ENCODE measurements at places on chromosomes 3 and 15.

GRCh38 chr3:79521221-79521848 is 246.5 kb downstream of the ROBO1 start:
- DNase-seq = peak; percentile 9

DNA sequence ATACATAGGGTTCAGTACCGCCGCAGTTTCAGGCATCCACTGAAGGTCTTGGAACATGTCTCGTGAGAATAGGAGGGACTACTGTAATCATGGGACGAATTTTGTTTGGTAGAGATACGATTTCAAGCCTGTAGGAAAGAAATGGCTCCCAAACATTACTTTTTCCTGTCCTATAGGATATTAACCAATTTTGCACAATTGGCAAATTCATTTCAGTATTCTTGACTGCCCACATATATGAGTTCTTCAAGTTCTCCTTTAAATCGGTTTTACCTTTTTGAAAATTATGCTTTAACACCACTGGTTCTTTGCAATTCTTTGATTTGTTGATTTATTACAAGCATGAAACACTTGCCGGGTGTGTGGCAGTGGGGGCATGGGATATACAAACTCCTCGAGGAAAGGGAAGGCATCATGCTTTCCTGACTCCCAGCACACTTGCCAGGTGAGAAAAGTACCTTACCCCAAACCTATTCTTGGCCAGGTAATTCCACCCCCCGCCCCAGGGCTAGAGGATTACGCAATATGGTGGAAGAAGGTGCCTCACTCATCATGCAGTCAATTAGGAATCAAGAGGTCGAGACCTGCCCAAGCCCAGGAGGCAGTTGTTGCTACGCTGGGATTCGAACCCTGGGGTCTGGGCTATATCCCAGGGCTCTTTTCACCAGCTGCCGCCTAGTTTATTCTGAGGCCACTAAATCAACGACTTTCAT is 584 bp upstream of the LARS2 start:
- DNase-seq = no peak

DNA sequence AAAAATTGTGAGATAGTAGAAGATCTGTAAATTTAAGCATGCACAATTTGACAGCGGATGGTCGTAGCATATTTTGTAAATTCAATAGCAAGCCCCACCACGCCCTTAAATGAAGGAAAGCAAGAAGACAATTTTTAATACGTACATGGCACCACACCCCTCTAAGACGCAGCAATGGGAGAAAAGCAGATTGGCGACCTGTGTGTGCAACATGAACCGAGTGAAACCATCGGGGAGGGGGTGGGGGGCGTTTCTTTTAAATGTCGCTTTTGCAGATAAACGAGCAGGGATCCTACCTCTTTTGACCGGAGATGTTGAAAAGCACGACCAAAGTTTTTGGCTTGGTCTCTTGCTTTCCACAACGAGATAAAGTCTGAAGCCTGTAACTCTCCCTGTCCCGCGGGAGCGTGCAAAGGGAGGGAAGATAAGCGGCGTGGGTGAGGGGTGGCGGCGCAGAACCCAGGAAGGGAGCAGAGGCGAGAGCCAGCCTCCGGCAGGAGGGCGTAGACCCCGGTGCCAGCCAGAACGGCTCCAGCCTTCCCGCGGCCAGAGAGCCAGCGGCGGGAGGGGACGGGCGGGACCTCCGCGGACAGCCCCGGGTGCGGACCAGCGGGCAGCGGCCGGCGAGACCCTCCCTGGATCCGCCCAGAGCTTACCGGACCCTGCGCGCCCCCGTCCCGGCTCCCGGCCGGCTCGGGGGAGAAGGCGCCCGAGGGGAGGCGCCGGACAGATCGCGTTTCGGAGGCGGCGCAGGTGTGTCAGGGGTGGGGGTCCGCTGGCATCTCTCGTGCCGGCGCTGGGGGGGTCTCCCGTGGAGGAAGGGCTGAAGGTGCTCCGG is at the start of gene CHL1:
Gene CHL1, plus strand, starts transcription at position 453 of the 838 bp plus-strand sequence. CDS start 123,014 bp downstream, outside the sequence.
- DNase-seq = no peak

DNA sequence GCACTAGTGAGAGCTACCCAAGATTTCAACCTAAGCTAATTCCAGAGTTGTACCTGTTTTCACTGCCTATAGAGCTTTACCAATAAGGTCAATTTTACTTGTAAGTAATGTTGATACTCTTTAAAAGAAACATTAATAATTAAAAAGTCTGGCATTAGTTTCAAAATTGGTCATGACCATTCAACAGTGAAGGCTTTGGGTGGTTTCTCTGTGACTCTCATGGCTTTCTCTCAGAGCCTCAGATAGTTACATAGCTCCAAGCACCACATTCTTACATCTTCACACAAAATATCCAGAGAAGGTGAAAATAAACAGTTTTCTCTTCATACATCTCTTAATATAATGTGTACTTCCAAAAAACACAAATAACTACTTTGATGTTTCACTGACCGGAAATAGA is 61.5 kb upstream of the TCF12 start:
- DNase-seq = no peak

GRCh38 chr15:92163641-92164040 is 230.0 kb upstream of the ST8SIA2 start:
- DNase-seq = no peak

- peak; percentile 9 for DNase-seq
These were observed 53.2 kb downstream of the CCDC54 start for GRCh38 chr3:107430214-107430995.

DNA sequence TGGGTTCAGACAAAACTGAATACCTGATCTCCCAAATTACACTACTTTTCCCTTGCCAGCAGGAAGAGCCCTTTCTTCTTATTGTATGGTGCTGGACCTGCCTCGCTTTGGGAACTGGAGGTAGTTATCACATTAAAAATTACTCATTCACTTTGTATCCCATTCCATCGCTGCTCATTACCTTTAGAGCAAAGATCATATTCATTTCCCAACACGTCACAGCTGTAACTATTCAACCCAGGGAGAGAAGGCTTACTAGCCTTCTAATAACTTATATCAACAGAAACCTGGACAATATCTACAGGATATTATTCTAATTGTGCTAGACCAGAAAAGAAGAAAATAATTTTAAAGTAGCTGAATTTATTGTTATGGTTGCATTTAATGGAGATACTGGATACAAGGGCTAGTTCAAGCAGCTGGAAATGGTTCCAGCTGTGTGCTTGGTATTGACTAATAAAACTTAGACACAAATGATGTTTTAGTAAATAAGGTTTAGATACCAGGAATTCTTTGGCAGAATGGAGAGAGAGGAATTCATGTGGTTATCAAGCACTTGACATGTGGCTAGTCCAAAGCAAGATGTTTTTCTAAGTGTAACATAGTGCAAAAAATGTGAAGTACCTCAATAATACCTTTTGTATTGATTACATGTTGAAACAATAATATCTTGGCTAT is 656.3 kb downstream of the ROBO1 start:
- no peak for DNase-seq

Data from DND-41 (cell line).